ENCODE measurements at places on chromosomes 4 and X. TPM values are rescaled to one million over a fixed set of nuclear protein-coding genes. Genes with fewer than 3 reads are reported as not detected.

- H3K27ac ChIP-seq: no peak overlapping the region
- no peak for DNase-seq
- no peaks in the 10 kb centered on the region for H3K36me3 ChIP-seq
- H3K4me1 ChIP-seq: no peaks in the 10 kb centered on the region
- no peak overlapping the region for H3K4me3 ChIP-seq
These were observed 40.5 kb downstream of the LCORL start for GRCh38 chr4:17981063-17981462.

Gene DIPK2B
- not detected for total RNA-seq

GRCh38 chr4:39324897-39325613 lies 41.1 kb downstream of the RFC1 start:
- no peaks in the 10 kb centered on the region for H3K4me1 ChIP-seq
- no peaks in the 10 kb centered on the region for H3K27me3 ChIP-seq
- H3K4me3 ChIP-seq: no peak overlapping the region

- no peaks in the 10 kb centered on the region for H3K36me3 ChIP-seq
- no peak overlapping the region for H3K4me3 ChIP-seq
- H3K27me3 ChIP-seq: no peaks in the 10 kb centered on the region
These were observed 1737.7 kb upstream of the PCDH10 start for GRCh38 chr4:131411393-131411792.

Gene CCNG2
- total RNA-seq: 28.1 TPM

Gene TNIP3
- total RNA-seq: 0.74 TPM

DNA sequence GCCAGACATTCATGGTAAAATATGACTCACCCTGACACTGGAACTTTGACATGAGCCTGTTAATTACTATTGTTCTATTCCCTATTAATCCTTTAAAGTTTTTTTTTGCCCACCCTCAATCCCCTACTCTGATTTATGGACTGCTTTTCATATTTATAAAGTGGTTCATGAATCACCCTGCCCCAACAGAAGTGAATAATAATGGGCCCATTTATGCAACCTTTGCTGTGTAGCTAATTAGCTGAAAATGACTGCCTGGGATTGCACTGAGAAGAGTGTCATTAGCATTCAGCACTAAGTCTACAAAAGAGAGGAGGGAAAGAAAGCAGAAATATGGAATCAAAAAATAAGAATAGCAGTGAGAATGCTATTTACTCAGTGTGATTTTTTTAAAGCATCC lies 154.3 kb downstream of the COMMD8 start:
- DNase-seq: no peak
- H3K27ac ChIP-seq: no peak overlapping the region
- no peaks in the 10 kb centered on the region for H3K4me1 ChIP-seq
- no peak overlapping the region for H3K4me3 ChIP-seq

GRCh38 chr4:147821555-147821954 lies 89.7 kb downstream of the ARHGAP10 start:
- peaks cover 4% of the 10 kb centered on the region for H3K36me3 ChIP-seq
- no peaks in the 10 kb centered on the region for H3K27me3 ChIP-seq
- H3K4me1 ChIP-seq: no peaks in the 10 kb centered on the region
- DNase-seq: no peak
- no peak overlapping the region for H3K4me3 ChIP-seq

DNA sequence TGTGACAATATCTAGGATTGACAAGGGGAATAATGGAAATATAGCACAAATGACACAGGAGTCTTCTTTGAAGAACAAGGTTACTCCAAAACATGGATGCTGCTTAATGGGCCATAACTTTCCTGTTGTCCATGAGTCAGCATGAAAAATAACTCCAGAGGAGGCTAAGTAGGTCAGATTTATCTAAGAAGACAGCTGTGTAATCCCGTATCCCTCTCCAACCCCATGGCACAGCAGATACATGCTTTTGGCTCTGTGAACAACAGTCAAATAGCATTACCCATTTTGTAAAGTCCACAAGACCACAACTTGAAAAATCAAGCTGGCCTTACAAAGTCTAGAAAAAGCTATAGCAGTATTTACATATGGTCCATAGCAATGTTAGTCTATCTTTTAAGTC lies 2.1 kb upstream of the TMEM131L start:
- DNase-seq: no peak
- no peak overlapping the region for H3K4me3 ChIP-seq
- no peaks in the 10 kb centered on the region for H3K27me3 ChIP-seq
- H3K27ac ChIP-seq: no peak overlapping the region
- peaks cover 25% of the 10 kb centered on the region for H3K4me1 ChIP-seq

Gene CCKAR
- not detected for total RNA-seq

Gene GLOD5
- not detected for total RNA-seq

DNA sequence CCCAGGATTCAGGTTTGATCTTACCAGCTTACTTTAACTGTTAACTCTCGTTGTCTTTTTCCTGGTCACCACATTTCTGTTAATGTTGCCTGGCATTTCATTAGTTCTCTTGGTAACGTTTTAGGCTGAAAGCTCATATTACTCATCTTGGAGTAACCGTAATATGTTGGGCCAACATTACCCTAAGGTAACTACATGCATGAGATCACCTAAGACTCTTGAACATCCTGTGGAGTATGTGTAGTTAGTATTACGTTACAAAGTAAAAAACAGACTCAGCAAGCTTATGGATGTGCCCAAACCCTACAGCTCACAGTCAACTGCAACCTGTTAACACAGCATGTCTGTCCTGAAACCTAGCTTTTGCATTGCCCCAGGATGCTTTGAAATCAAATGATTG lies 203.3 kb upstream of the HS3ST1 start:
- no peak overlapping the region for H3K4me3 ChIP-seq
- no peaks in the 10 kb centered on the region for H3K27me3 ChIP-seq
- DNase-seq: no peak
- H3K4me1 ChIP-seq: no peaks in the 10 kb centered on the region

GRCh38 chr4:110851989-110852388 lies 229.1 kb upstream of the PITX2 start:
- H3K27ac ChIP-seq: no peak overlapping the region
- no peaks in the 10 kb centered on the region for H3K36me3 ChIP-seq
- no peaks in the 10 kb centered on the region for H3K4me1 ChIP-seq
- DNase-seq: no peak
- no peak overlapping the region for H3K4me3 ChIP-seq
- no peaks in the 10 kb centered on the region for H3K27me3 ChIP-seq

GRCh38 chr4:176277162-176277904 lies 8.3 kb upstream of the ASB5 start:
- H3K4me3 ChIP-seq: no peak overlapping the region
- H3K4me1 ChIP-seq: no peaks in the 10 kb centered on the region
- H3K27me3 ChIP-seq: peaks cover 5% of the 10 kb centered on the region

- no peaks in the 10 kb centered on the region for H3K36me3 ChIP-seq
- DNase-seq: no peak
These were observed 605.1 kb downstream of the KCTD8 start for GRCh38 chr4:43843501-43843900.

DNA sequence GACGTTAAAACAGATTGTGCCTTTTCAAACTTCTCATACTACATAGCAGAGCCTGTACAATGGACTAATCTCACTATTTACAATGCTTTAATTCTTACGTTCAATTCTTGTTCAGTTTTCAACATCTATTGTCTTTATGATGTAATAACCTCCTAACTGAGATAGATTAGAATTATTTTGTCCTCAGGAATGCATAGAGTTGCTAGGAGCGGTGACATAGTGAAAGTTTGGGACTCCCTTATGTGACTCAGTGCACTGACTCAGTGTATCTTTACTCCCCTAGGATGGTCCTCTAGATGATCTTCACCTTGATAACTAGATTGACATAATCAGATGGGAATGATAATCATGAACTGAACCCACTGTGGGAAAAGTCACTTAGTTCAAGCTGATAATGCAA lies 151.5 kb downstream of the VEGFC start:
- H3K27ac ChIP-seq: no peak overlapping the region
- H3K36me3 ChIP-seq: no peaks in the 10 kb centered on the region
- H3K27me3 ChIP-seq: no peaks in the 10 kb centered on the region
- DNase-seq: no peak

- no peaks in the 10 kb centered on the region for H3K27me3 ChIP-seq
- peaks cover 3% of the 10 kb centered on the region for H3K4me1 ChIP-seq
- H3K36me3 ChIP-seq: peaks cover 54% of the 10 kb centered on the region
- no peak for DNase-seq
- H3K4me3 ChIP-seq: no peak overlapping the region
These were observed 36.6 kb downstream of the TMEM156 start for GRCh38 chr4:38995660-38996005.

- H3K36me3 ChIP-seq: no peaks in the 10 kb centered on the region
- no peaks in the 10 kb centered on the region for H3K27me3 ChIP-seq
- no peak within 1 kb of the TSS for H3K4me3 ChIP-seq
- DNase-seq: no peak
- peak within 1 kb of the TSS; percentile 20 for H3K27ac ChIP-seq
These were observed at the start of gene TEX11 for GRCh38 chrX:70908541-70908940. TSS of gene TEX11 (minus strand) at chrX:70908711. CDS start at chrX:70907789, 922 bp downstream.

DNA sequence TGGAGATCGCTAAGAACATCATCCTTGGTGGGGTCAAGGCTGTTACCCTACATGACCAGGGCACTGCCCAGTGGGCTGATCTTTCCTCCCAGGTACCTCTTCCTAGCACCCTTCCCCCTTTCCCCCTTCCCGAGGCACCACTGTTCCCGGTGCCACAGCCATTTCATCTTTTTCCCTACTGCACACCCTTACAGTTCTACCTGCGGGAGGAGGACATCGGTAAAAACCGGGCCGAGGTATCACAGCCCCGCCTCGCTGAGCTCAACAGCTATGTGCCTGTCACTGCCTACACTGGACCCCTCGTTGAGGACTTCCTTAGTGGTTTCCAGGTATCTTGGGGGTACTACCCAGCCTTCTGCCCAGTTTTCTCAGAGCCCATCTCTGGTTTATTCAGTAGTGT lies 5.7 kb downstream of the UBA1 start:
- no peaks in the 10 kb centered on the region for H3K27me3 ChIP-seq
- no peak for DNase-seq
- no peak overlapping the region for H3K27ac ChIP-seq
- peaks cover 55% of the 10 kb centered on the region for H3K36me3 ChIP-seq

All from activated CD4-positive, alpha-beta T cell treated with anti-CD3 and anti-CD28 coated beads, Interleukin-2, amount 10 ng/mL, durations not matched to agents 7 days and 5 days (primary cell).